ENCODE measurements at places on chromosomes 3 and 15.

GRCh38 chr15:67240235-67241131, 14.0 kb downstream of the AAGAB start:
- DNase-seq: no peak

DNA sequence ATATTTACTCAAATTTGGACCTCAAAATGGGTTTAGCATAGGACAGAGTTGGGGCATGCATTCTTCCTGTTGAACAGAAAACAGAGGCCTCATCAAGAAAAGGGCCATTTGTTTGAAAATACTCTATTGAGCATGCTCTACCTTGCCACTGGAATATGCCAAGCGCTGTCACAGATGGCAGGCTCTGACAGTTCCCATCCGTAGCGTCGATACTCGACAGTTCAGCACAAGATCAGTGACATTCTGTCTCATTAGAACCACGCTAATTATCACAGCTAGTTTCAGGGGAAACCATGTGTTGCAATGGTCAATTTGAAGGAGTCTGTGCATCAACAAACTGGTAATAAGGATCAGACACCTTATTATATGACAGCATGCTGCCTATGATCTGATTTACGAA, 54.5 kb downstream of the SATB1 start:
- no peak for DNase-seq

DNA sequence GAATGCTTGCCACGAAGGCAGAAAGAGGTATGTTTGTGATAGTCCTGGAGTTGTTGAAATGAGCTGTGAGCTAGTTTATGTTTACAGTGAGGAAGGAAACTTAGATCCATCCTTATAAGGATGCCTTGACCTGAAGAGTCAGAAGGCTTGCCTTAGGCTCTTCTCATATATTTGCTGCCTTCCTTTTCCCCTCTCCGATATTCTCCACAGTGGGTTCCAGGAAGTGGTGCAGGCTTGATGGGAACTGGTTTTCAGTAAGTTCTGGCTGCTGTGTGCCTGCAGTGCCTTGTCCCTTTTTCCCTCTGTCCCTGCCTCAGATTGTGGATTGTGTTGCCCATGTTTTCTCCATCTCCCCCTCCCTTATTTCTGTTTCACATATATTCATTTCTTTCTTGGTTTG, 287.3 kb upstream of the UBE2E1 start:
- no peak for DNase-seq

DNA sequence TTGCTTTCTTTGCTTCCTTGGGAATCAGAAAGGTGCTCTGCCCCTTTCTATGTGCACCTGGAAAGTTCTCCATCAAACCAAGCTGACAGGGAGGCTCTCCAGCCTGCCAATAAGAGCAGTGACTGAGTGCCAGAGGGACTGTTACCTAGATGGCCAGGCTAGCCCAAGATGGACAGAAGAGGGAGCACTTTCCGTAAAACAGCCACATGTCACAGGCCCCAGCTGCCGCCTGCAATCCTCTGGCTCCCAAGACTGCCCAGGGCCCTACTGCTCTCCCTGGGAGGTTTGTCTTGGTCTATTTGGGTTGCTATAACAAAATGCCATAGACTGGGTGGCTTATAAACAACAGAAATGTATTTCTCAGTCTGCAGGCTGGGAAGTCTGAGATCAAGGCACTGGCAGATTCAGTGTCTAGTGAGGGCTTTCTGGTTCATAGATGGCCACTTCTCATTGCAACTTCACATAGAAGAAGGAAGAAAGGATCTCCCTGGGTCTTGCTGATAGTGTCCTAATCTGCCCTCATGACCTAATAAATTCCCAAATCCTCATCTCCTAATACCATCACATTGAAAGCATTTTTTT, 72.3 kb downstream of the TAMM41 start:
- no peak for DNase-seq

DNA sequence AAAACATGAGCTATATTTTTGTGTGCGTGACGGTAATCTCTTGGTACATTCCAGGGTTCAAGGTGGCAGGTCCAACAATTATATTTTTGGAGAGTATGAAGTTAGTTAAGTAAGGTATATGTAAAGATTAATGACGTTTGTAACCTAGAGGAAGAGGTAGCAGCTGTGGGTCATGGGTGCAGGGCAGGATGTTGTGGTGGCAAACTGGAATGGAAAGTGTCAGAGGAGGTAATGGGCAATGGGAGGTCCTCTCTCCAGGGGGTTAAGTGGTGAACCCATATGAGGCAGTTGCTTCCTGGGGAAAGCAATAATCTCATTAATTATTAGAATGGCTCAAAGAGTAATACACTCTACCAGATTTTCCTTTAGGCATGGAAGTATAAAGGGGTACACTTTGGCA, 1.0 kb upstream of the CD200R1L start:
- no peak for DNase-seq

DNA sequence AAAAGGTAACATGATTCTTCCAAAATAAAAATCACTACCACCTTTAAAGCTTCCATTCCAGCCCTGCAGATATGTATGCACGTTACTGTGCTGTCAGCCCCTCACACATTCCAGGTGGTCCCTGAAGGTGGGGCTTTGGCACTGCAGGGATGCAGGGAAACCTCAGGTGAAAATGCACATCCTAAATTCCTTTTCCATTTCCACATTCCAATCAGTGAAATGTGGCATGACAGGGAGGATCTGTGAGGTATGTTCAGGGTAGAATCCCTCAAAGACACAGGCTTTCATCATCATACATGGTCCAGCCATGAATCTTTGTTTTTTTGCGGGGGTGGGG, 45.3 kb downstream of the CCR4 start:
- no peak for DNase-seq
